ENCODE measurements at places on chromosomes 2 and 18.

DNA sequence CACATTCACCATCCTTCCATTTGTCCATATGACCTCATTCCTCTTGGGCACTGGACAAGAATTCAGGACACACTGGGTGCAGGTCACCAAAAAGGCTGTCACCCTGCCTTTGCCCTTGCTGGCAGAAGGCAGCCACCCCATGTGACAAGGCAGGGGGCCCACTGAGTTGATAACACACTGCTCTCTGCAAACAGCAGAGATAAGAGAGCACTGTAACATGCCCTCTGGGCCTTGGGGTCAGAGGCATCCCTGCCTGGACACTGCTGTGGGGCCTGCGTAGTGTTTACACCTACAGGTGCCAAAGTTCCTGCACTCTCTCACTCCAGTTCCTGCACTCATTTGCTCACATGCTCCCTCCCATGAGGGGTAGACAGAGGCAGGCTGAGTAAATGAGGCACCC lies 344.7 kb upstream of the TCF4 start:
- no peak for DNase-seq

DNA sequence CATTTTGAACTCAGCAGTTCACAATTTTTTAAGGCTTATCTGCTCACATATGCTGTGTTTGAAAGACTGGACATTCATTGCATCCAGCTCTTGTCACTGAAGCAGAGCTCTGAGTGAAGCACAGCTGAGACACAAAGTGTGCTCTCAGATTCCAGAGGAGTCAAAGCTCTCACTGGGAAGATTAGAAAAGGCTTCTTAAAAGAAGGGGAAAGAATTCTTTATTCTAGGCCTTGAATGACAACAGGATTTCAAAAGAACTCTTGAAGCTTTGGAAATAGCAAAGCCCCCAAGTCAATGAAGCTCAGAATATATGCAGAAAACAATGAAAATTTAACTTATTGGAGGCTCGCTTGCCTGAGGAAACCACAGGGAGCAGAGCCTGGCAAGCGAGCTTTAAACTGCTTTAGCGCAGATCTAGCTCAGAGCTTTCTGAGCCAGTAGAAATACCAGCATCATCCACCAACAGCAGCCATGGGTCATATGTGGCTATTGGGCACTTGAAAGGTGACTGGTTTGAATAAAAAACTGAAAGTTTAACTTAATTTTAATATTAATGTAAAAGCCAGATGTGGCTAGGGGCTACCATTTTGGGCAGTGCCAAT lies 369.7 kb downstream of the OSR1 start:
- no peak for DNase-seq

GRCh38 chr2:107931412-107931811 lies 54.9 kb upstream of the SLC5A7 start:
- no peak for DNase-seq

GRCh38 chr2:234994438-234995321 lies 42.9 kb downstream of the SH3BP4 start:
- peak; percentile 69 for DNase-seq

DNA sequence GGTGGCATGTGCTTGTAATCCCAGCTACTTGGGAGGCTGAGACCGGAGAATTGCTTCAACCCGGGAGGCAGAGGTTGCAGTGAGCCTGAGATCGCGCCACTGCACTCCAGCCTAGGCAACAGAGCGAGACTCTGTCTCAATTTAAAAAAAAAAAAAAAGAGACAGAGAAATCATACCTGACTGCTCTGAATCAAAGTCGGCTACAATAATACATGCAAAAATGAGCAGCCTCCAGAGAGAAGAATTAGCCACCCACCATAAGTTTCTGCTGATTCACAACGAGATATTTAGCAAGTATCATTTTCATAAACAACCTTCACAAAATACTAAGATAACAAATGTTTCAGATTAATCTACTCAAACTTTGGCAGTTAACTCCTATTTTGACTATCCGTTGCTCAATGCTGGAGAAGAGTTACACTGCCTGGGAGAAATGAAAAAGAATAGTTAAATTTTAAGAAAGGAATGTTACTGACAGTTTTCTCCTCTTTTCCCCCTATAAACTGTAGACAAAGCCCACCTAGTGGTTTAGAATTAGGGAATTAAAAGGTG lies 1.5 kb downstream of the OSBPL1A start:
- DNase-seq = no peak

DNA sequence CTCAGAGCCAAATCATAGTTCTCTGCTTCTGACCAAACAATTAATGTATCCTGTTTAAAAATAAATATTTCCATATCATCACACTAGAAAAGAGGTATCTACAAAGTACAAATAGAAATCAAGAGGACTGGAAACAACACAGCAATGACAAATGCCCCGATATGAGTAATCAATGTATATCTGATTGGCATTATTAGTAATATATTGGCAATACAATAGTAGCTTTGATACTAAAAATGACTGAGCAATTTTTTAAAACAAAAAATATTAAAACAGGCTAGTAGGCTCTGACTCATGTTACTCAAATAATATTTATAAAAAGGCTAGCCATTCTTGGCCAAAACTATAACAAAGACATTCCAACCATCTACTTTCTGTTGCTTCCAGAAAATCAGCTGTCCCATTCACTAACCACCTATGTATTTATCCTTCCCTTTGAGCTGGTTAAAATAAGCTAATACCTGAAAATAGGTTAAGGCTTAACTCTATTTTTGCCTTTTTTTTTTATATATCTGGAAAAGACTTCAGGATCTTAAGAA lies 13.3 kb downstream of the PPP4R3B start:
- DNase-seq = no peak

- DNase-seq = no peak
These were observed 18.8 kb downstream of the KLHL41 start for GRCh38 chr2:169528271-169528701.

DNA sequence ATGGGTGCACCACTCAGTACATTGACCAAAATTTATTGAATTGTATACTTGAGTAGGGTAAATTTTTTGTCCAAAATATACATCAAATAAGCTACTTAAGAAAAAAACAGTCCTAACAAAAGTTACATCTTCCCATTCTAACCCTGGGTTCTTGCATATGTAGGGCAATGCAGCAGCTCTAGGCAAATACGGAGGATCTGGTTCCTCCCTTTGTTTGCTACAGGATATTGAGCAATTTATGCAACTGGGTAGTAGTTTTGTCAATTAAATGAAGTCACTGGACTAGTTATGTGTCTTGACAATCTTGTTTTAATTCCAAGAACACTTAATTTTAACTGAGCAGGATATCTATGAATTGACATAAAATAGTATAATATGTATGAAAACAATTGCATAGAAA lies 1507.2 kb upstream of the PIK3C3 start:
- DNase-seq = no peak

DNA sequence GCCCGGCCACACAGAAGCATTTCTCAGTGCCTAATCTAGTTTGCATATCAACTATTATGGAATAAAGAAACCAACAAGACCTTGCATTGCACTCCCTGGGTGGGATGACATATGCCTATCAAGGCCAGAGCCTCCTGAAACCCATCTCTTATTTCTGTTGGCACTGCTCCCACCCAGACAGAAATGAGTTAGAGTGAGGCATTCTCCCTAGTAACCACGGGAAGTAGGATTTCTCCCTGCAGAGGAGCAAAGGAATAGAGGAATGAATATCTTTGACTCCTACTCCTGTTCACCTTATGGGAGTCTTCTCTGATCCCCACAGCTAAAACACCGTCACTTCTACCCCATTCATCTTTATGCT lies 24.2 kb upstream of the SCYGR1 start:
- DNase-seq = no peak

- no peak for DNase-seq
These were observed 31.7 kb downstream of the EMX1 start for GRCh38 chr2:72949045-72949444.

DNA sequence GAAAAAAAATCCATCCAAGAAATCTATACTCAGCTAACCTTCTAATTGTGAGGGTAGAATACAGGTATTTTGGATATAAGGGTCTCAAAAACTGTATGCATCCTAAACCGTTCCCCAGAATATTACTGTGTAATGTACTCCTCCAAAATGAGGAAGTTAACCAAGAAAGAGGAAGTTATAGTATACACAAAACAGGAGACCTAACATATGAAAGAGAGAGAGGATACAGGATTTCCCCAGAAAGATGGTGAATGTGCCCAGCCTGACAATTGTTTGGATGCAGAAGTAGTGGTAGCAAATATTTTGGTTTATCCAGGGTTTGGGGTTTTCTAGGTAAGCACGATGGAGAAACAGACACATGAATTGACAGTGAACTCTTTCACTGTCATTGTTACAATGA lies 50.6 kb downstream of the GALNT3 start:
- no peak for DNase-seq

GRCh38 chr2:66897181-66897580 lies 462.3 kb downstream of the MEIS1 start:
- no peak for DNase-seq

DNA sequence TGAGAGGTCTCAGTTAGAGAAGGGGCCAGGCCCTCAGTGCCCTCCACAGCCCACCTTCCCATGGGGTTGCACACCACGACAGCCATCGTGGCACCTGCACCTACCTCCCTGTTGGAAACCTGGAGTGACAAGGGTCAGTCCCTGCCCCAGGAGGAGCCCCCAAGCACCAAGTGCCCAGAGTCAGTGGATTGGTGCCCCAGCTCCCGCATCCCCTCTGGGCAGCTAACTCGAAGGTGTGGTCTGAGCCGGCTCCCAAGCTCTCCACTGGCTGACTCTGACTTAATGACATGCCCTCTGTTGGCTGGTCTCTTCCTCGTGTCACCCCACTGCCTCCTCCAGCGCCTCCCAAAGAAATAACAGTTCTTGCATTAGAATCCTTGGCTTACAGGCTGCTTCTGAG lies 116.4 kb downstream of the NDUFA10 start:
- DNase-seq = no peak

DNA sequence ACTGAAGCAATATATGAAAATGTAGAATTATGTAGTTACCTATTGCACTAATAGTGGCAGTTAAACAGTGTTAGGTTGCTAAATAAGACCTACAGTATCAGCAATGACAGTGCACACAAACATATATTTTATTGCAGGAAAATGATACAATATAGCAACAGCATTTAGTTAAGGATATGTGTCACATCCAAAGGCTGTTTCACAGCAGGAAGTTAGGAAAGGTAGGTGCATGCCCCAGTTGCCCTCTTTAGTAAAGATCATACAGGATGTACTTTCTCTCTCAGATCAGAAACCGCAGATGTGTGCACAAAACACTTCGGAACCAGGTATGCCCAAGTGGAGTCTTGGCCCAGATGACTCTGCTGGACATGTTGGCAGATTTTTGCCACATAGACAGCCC lies 444.1 kb downstream of the XIRP2 start:
- DNase-seq = no peak

DNA sequence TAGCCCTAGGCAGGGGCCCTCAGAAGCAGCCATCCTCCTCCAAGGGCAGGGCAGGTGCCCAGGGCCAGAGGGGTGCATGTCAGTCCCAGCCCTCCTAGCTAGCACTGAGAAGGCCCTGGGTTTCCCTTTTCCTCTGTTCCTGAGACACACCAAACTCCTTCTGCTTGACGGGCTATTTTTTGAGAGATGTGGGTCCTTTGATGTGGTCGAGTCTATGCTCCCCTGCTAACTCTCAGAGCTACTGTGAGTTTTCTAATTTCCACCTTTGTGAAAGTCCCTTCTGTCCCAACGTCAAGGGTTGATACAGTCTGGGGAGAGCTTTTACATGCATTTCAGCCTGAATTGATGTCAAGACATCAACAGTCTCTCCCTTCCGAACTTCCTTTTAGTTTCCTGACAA lies 51.4 kb downstream of the TRPM8 start:
- DNase-seq = no peak

DNA sequence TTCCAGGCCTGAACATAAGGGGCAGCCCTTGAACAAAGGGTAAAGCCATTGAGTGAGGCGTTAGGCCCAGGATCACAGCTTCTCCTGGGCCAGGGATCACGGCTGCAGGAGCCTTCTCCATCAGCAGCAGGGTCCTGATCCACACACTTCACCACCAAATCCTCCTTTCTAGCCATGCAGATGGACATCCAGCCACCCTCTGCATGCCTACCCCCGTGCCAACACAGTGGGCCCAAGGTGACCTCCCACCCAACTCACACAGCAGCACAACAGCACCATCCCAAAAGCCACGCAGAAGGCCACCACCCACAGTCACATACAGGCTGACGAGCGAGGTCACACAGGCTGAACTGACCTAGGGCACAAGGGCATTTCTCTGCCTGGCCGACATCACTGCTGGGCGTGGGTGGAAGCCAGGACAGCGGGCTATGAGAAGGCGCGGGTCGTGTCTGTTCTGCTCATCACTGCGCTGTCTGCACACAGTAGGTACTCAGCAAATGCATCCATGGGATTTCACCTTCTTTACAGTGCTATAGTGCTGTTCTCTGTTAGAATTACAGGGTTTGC lies 31.2 kb downstream of the TFCP2L1 start:
- DNase-seq = no peak

GRCh38 chr2:233107831-233108300 lies 47.7 kb downstream of the INPP5D start:
- DNase-seq = no peak

DNA sequence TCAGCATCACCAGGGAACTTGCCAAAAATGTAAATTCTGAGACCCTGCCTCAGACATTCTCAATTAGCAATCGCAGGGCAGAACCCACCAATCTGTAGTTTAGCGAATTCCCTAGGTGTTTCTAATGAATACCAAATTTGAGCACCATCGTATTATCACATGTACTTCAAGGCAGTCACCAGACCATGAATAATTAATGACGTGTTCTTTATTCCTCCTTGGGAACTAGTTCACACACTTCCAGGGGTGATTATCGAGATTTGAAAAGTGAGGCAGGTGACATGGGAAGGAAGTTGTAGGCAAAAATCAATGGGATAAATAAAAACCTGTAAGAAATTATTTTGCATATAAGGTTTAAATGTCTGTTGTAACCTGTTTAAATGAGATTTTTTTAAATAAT lies 102.5 kb upstream of the CRIM1 start:
- no peak for DNase-seq

- no peak for DNase-seq
These were observed 21.1 kb downstream of the BABAM2 start for GRCh38 chr2:27911458-27912210.

GRCh38 chr2:227862227-227862740 lies 9.1 kb upstream of the DAW1 start:
- no peak for DNase-seq

DNA sequence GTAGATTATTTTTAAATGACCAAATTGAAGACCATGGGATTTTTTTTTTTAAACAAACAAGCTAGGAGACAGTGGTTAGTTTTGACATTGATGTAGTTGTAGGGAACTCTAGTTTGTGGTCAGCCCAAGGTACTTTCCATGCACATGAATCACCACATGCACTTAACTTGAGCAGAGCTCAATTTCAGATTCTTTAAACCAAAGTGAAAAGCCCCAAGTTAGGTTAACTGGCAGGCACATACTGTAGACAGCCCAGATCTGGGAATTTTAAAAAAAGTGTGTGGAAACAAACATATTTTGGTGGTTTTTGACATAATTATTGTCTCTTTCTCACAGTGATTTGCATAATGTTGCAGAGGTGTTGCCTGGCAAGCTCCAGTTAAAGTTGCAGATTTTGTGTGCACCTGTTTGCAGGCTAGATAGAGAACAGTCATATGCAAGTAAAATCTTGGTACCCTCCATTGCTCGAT lies 88.4 kb downstream of the BCL2L11 start:
- peak; percentile 73 for DNase-seq

All from osteoblast (primary cell).